NCI-H146 (cell line): ENCODE measurements at places on chromosomes 6 and 20.

DNA sequence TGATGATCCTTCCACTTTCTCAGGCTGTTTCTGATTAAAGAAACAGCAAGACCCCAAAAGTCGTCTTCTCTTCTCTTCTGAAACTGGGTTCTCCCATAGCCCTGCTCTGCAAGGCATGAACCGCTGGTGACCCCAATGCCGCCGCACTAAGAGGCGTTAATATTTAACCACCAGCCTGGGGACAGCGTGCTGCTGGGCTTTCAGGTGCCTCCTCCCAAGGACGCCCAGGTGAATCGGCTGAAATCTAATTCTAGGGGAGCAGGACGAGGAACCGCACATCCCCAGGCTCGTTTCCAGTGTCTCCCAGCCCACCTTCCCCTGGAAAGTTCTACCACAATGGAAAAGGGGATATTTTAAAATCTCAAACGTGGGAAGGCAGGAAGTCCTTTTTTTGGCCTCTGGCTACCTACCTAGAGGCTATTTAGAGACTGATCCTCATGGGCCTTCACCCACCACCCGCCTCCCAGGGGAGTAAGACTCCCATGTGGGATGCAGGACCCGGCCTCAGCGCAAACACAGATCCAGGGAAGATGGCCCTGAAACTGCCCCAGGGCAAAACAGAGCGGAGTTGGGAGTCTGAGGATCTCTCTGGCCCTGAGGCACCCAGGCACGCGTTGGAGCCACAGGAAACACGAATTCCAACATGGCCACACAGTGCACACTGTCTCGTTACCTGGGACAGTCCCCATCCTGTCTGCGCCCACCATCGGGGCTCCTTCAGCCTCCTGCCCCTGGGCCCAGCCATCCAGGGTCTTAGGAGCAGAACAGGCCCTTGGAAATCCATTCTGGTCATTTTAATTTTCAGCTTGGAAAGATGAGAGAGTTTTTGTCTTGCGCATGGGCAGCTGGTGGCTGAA is 56.2 kb downstream of the BMP7 start:
- no peak for DNase-seq

DNA sequence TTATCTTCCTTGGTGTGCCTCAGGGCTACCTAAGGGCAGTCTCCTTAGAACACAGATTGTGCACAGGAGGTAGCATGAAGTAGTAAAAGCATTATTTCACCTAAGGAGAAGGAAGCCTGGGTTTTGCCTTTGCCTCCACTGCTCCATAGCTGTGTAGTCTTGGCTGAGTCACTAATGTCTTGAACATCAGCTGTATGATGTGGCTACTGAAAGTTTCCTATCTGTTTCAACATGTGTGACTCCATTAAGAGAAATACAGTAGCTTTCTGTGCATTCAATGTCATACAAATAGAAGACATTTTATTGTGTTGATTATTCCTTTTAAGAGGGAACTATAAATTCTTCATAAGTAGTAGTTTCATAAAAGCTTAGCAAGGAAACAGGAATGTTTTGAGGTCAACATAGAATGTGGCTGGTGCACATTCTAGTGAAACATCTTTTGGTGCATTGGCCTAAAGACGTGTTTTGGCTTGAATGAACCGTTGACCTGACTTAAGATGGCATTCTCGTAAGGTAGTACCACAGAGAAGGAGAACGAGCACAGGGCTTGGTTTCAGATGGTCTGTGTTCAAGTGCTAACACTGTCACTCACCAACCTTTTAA is 70.6 kb downstream of the CTNNBL1 start:
- no peak for DNase-seq

GRCh38 chr6:149244105-149244504 is 73.4 kb upstream of the TAB2 start:
- no peak for DNase-seq

GRCh38 chr6:24207413-24207812 is 81.4 kb downstream of the NRSN1 start:
- peak; percentile 39 for DNase-seq

DNA sequence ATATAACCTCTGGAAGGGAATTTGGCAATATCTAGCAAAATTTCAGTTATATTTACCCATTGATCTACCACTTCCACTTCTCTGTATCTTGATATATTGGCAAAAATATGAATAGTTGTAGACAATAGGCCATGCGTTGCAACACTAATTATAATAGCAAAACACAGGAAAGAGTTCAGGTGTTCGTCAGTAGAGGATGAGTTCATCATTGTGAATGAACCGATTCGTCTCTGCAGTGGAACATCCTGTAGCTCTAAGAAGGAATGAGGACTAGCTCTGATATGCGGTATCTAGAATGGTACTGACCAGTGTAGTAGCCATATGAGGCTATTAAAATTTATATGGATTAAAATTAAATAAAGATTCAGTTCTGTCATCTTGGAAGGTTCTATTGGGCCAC is 8.3 kb downstream of the FAM83D start:
- no peak for DNase-seq
